ENCODE measurements at places on chromosomes 1 and 21.

GRCh38 chr1:162028726-162029125 lies 5.1 kb upstream of the OLFML2B start:
- no peak for DNase-seq

DNA sequence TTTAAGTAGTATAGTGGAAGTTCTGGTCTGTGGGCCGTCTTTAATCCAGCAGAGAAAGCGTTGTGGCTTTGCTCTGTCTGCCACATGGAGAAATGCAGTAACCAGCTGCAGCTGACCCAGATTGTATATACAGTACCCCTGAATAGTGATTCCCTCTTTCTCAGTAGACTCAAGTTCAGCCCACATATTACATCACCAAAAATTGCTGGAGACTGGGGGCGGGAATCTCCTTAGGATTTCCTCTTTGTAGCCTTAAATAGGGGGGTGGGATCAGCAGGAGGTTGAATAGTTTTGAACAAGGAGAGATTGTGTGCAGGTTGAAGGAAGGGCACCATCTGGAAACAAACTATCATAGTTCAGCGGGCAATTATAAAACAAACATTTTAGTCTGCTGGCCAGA lies at the start of gene ANGPTL1:
TSS of gene ANGPTL1 (minus strand) at position 134 of the 400 bp plus-strand sequence. CDS start 5,301 bp downstream, outside the sequence.
- no peak for DNase-seq

- no peak for DNase-seq
These were observed 58.0 kb upstream of the ETV3 start for GRCh38 chr1:157196245-157196543.

GRCh38 chr21:36156815-36157670 lies at the start of gene DOP1B:
Gene DOP1B (plus strand): TSS chr21:36156824. CDS start chr21:36164734, 7,910 bp downstream.
- peak; percentile 33 for DNase-seq

DNA sequence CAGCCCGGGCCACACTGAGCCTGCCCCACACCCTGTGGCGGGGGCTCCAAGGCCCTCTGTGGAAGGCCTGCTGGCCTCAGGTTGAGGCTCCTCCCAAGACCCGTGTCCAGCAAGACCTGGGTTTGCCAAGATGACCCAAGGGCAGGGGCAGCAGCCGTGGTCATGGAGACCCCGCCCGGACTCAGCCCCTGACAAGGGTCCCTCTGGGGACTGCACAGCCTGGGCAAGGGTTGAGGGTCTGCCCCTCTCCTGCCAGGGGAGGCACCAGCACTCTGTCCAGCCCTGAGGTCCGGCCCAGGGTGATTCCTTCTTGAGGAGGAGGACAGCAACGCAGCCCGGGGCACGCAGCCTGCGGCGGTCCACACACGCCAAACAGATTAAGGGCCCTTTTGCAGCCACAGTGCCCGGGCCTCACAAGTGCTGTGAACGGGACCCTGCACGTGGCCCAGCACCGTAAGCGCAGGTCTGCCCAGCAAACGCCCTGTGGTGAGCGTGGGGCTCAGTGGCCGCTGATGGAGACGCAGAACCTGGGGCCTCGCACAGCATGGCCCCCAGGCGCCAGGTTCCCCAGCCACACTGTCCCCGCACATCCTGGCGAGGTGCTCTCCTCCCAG lies 3.4 kb downstream of the SPATC1L start:
- DNase-seq, result no peak

- no peak for DNase-seq
These were observed 36.2 kb upstream of the ZNF496 start for GRCh38 chr1:247367786-247368422.

DNA sequence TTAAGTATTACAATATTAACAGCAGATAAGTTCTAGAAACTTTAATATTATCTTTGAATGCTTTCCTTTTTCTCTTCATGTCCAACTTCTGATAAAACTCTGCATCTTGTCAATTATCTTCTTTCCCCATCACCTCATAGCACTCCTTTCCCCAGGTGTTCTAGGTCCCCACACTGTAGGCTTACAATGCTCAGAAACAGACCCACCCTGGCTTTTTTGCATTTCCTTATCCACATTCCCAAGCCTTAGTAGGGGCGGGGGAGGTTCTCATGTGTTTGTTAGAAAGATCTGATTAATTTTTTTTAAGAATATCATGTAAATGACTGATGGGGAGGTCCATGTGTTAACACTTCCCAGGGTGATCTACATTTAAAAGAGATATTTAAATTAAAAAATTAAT lies 63.9 kb downstream of the PLPPR4 start:
- no peak for DNase-seq

DNA sequence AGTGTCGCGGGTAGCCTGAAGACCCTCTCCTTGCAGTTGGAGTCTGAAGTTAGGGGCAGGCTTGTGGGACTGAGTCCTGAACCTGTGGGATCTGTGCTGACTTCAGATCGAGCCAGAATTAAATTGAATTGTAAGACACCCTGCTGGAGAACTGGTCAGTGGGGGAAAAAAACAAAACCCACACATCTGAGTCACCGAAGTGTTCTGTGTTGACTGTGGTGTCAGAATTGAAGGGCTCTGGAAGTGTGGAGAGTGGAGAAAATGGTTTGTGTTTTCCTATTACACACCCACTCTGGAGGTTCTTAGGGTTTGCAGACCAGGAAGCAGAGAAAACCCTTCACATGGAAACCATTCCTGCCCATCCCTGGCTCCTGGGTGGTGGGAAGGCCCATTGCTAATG lies 209.5 kb upstream of the GALNT2 start:
- DNase-seq, result no peak

- DNase-seq, result no peak
These were observed 3.6 kb upstream of the BACH1 start for GRCh38 chr21:29295066-29295650.

DNA sequence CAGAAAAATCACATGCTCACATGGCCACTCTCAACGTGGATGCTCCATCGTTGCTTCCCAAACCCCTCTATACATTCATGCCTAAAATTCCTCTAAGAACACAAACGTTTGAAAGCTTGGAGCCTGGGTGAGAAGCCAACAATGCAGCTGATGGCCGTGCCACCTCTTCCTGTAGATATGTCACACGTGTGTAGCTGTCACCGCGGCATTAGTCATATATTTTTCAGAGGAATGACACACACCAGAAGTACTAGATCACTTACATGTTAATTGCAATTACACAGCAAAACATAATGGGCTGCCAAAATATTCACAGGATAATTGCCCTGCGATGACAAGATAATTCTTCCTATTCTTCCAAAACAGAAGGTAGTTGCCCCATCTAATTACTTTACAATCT lies 112.7 kb upstream of the BACE2 start:
- DNase-seq, result no peak

DNA sequence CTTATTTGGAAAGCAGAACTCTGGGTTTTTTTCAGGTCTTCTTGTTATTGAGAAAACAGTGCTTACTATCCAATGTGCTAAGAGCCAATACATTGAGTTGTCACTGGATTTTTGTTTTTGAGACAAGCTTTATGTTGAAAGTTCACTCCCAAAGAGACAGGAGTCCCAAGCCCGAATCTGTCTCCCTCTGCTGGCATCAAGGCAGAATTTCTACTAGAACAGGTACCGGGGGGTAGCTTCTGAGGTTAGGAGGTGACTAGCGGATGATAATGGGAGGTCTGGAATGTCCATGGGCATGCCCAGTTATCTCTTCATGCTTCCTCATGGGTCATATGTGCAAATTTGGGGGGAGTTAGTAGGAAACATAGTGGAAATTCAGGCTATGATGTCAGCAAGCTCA lies 25.1 kb downstream of the ZNF124 start:
- DNase-seq, result no peak

DNA sequence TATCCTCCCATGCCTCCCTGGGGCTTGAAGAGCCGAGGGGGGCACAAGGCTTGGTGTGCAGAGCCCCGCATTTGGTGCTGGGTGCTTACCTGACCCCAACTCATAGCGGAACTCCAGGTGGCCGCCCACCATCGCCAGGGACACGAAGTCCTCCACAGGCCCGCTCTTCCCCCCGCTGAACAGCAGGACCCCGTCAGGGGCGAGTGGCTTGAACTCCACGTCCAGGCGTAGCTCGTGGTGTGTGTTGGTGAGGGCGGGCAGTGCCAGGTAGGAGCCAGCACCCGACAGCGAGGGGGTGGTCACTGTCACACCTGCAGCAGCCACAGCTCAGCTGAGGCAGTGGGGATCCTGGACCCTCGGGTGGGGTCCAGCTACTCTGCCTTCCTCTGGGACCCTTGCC lies 17.2 kb downstream of the LDLRAD2 start:
- DNase-seq, result no peak

- no peak for DNase-seq
These were observed 48.9 kb upstream of the DIP2A start for GRCh38 chr21:46409641-46410406.

- DNase-seq, result no peak
These were observed 865.4 kb downstream of the LTN1 start for GRCh38 chr21:28127175-28127785.

- no peak for DNase-seq
These were observed 113.5 kb downstream of the LHX9 start for GRCh38 chr1:198030682-198031081.

GRCh38 chr1:165494949-165495857 lies 48.6 kb upstream of the LRRC52 start:
- no peak for DNase-seq

- DNase-seq, result no peak
These were observed 33.2 kb downstream of the NHLH2 start for GRCh38 chr1:115807723-115808122.

DNA sequence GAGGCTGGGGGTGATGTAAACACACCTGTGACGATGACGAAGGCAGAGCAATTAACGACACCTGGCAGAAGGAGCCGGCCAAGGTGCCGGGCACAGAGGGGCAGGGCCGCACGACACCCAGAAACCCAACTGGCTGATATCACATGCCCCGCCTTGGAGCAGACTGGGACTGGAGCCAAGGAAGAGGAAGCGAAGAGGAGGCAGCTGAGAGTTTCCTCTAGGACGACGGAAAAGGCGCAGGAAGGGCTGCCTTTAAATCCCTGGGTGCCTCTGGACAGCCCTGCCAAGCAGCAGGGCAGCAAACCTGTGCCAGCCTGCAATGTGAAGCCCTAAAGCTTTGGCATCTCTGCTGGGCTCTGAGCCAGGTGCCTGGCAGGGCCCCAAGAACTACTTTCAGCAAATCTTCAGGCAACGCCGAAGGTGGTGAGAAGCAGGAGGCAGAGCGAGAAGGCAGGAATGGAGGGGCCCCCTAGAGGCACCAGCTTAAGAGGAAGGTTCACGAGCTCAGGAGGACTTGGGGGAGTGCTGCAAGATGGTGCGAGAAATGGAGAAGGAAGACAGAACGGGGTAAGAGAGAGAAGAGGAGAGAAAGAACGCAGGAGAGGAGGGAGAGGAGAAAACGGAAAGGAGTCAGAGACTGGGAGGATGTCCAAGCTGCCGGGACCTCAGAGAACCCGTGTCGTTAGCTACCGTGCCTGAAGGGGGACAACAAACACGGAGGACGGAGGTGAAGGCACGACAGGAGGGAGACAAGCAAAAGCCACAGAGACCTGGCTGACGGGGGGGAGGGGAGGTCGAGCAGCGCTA lies 25.3 kb upstream of the PEF1 start:
- no peak for DNase-seq

GRCh38 chr1:192877283-192877886 lies 68.5 kb downstream of the RGS2 start:
- no peak for DNase-seq

- DNase-seq, result no peak
These were observed 198.7 kb downstream of the KCNJ6 start for GRCh38 chr21:37717534-37717933.

DNA sequence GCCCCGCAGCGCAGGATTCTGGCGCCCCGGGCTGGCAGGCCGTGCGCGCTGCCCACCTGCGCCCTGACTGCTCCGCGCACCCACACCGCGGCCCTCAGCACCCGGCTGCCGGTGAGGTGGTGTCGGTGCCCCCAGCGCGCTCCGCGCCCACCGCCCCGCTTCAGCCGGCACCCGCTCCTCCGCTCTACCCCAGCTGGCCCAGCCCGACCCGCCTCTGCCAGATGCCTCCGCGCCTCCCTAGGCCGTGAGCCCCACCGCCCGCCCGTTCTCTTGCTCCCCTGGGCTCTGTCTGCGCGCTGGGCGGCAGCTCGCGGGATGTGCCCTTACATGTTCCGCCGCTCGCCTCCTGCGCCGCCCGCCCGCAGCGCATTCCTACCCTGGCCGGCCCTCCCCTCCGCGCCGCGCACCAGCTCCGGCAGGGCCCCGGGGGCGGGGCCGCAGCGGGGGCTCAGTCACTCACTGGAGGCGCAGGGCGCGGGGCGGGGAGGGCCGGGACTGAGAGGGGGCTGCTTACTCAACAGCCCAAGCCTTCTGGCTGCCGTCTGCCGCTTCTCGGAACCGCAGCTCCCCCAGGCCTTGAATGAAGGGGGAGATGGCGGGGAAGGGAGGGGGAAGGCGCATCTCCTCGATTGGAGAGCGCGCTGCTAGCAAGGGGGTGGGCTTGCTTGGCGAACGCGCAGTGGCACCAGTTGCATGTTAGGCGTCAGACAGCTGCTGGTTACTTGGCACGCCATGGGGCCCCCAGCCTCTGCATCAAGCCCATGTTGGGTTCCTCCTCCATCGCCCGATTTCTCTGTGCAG lies at the start of gene PHLDA3:
TSS of gene PHLDA3 (minus strand) at position 345 of the 801 bp plus-strand sequence. CDS start 402 bp downstream, outside the sequence.
- peak; percentile 30 for DNase-seq

GRCh38 chr1:186738926-186739325 lies 58.7 kb upstream of the PTGS2 start:
- DNase-seq, result no peak

GRCh38 chr1:233282582-233282886 lies 13.0 kb downstream of the PCNX2 start:
- DNase-seq, result no peak

DNA sequence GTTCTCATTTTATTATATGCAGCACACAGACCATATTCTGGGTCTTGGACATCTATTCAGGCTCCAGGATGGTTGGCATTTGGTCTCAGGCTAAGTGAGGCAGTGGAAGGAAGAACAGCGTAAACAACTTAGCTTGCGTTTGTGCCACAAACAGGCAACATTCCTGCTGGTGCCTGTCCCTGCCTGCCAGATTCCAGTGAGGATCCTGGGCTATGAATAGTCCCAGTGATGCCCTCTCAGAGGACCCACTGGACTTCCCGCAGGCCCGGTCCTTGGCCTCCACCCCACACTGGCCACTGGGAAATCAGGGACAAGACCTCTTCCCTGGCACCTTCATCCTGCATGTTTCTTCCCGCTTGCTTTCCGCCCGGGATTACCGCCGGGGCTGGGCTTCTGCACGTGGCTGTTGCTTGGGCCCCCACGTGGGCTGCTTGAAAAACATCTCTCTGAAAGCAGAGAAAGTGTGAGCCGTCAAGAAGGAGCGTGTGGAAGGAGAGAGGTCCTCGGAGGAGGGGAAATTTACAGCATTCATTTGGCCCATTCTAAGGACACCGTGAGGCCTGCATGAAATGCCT lies 145.1 kb upstream of the WNT4 start:
- no peak for DNase-seq
